ENCODE measurements at places on chromosomes 12 and 14.

DNA sequence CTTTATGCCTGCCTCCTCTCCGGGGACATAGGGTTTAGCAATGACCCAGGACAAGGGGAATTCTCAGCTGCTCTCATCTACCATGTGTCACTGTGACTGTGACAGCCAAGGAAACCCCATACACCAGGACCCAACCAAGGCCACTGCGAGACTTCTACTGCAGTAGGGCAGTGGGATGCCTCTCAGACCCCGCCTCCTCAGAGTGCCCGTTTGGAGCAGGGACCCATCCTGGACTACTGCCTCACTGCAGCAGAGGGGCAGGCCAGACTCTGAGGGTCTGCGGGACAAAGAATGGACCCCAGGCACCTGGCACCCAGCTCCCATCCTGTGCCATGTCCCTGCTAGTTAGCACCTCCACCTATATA lies 71.3 kb upstream of the DDX11 start:
- no peak for DNase-seq

- DNase-seq = no peak
These were observed 9.6 kb upstream of the SERPINA11 start for GRCh38 chr14:94462219-94462551.

DNA sequence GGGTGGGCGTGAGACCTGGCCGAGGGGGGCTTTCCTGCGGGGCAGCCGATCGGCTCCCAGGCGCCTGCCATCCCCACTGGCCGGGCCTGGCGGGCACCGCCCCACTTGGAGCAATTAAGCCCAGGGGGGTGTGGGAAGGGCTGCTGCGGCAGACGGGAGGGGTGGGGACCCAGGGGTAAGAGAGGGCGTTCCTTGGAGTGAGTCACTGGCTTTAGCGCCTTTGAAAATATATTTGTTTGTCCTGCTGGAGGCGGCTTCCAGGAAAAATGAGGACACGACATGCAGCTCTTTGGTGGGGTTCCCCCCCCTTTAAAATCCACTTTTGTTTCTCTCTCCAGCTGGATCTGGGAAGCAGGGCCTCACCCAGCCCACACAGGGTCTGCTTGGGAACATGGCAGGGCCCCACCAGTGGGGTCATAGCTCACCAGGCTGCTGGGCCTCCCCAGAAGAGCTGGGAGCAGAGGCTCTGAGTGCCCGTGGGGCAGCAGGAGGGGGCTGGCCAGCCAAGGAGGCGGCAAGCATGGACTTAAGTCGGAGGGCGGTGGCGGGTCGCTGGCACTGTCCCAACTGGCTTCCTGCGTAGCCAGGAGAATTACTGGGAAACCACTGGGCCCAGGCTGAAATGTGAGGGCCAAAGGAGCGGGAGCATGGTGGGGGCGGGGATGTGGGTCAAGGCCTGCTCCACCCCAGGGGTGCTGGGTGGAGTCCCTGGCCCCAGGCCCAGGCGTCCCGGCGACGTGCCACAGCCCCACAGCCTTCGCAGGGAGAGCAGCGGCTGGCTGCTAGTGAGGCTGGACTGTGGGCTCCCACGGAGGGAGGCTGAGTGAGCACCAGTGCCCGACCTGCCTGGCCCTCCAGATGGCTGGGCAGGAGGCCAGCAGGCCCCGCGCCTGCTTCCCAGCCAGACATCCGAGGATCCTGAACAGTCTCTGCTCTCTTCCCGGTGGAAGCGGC lies 128.0 kb downstream of the RFLNA start:
- DNase-seq = no peak

DNA sequence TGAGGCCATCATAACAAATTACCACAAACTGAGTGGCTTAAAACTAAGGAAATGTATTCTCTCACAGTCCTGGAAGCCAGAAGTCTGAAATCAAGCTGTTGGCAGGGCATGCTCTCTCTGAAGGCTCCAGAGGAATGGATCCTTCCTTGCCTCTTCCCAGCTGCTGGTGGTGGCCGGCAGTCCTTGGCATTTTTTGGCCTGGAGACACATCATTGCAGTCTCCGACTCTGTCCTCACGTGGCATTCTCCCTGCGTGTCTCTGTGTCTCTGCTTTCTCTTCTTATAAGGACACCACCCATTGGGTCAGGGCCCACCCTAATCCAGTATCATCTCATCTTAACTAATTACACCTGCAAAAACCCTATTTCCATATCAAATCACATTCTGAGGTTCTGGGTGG lies 206.1 kb downstream of the SLC41A2 start:
- no peak for DNase-seq

DNA sequence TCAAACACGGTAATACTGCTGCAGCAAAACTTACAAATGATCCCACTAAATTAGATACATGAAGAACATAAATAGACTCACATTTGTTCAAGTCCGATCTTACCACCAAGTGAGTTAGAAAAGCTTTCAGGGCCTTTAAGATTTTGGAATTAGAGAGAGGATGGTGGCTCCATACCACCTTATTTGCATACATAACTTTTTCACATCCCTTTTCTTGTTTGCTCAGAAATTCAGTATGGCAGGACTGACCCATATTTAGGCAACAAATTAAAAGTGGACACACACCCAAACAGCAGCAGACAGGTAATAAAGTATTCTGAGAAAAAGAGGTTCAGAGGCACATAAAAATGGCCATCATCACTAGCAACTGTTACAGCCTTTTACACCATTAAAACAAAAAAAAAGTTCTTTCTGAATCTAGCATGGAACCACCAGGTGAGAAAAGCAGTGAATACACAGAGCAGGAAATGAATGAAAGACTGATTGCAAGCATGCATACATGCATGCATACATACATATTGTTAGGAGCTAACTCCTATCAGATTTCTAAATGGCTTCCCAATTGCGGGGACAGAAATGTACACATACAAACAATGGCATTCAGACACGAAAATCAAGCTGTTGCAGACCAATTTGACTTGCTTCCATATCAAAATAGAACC lies 23.3 kb downstream of the STXBP6 start:
- DNase-seq = no peak

DNA sequence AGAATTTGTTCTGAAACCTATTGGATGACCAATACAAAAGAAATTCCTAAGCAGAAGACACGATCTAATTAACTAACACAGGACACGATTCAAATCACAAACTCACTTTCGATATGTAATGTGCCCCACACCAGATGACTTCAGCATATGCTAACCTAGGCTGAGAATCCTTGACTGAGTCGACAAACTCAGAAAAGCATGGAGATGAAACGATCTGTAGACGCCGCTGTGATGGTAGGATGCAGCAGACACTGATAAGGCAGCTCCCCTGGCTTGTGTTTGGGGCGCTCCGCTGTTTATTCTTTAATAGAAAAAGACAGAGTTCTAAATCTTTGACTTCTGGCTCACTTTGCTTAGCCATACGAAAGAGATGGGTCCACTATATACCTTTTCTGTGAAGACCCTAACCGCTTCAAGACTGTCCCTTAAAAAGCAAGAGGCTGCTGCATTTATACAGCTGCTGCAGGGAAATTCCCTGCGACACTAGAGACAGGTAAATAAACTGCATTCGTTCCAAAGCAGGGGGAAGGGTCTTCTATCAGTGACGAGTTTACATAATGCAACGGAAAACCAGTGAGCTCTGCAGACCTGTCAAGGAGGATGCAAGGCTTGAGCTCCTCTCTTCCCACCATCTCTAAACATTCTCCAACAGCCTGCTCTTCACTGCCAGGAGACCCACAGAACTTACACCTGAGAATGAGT lies 929 bp downstream of the CHD8 start:
- DNase-seq = no peak

- no peak for DNase-seq
These were observed 8.2 kb upstream of the MMP19 start for GRCh38 chr12:55850893-55851292.

- no peak for DNase-seq
These were observed 136.8 kb upstream of the C14orf180 start for GRCh38 chr14:104442631-104443390.

DNA sequence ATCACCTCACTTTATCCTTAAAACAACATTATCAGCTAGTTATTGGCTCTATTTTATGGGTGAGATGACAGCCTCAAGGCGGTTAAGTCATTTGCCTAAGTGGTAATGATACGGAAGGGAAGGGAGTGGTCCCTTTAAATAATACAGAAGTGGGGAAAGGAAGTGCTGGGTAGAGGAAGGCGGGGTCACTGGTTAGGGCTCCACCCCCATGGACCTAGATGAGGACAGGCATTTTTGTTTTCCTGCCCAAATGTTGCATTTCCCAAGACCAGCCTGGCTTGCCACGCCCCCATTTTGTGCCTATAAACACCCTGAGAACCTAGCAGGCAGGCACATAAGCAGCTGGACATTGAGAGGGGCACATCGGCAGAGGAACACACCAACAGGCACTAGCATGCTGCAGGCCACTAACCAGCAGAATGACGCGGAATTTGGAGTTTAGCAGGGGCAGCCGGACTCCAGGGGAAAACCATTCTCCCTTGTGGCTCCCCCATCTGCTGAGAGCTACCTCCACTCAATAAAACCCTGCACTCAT lies 100.9 kb downstream of the EPS8 start:
- DNase-seq = peak; percentile 73

DNA sequence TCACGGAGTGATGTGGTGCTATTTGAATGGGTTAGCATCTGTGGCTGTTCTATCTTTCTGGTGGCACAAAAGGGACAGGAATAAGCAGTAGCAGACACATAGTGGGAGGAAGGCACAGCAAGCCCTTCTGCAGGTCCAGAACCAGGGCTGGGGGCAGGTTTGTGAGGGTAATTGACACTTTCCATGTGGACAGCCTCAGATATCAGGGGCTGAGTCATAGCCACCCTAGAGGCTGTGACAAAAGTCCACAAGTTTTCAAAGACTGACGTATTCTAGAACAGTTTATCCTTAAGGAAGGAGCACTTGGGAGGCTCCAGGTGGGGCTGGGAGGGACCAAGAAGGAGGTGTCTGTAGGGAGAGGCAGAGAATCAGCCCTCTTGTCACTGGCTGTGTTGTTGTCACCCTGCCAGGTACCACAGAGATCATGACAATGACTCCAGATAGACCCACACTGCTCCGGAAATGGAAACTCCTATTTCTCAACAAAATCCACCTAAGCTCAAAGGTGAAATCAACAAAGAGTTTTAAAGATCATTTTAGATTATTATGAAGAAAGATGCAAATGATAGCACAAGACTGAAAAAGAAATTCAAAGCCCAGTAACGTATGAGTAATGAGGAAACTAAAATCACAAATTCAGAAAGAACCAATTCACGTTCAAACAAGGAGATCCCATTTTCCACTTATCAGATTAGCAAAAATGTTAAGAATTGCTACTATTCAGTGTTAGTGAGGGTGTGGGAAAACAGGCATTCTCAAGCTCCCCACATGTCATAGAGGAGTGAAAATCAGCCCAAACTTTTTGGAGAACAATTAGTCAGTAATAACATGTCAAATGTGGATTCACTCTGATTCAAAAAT lies 48.3 kb downstream of the NFKBIA start:
- DNase-seq = no peak

All from inflammatory macrophage treated with lipopolysaccharide for 4 hours (primary cell).